ENCODE measurements at places on chromosomes 12 and 14. TPM values are rescaled to one million over a fixed set of nuclear protein-coding genes. Genes with fewer than 3 reads are reported as not detected.
A peak's percentile ranks its signal among the peaks of the same experiment; 100 is the strongest.

- no peak for DNase-seq
- H3K36me3 ChIP-seq: no peaks in the 10 kb centered on the region
- no peaks in the 10 kb centered on the region for H3K27me3 ChIP-seq
- no peak overlapping the region for H3K27ac ChIP-seq
- H3K4me3 ChIP-seq: no peak overlapping the region
- peaks cover 3% of the 10 kb centered on the region for H3K4me1 ChIP-seq
These were observed 1173.0 kb downstream of the VRK1 start for GRCh38 chr14:97970222-97970621.

DNA sequence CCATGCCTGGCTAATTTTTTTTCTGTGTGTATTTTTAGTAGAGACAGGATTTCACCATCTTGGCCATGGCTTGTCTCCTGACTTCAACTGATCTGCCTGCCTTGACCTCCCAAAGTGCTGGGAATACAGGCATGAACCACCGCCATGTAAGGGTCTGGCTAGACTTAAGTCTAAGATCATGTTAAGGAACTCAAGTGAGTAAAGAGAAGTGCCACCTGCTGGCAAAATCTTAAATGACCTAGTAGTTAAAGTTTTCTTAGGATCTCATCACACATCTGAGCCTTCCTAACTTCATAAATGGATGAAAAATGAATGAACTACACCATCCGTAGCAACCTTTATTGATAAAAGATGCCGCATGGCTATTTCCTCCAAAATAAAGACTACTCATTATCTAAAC is 1.7 kb upstream of the C12orf56 start:
- peaks cover 22% of the 10 kb centered on the region for H3K27me3 ChIP-seq
- DNase-seq: no peak
- no peaks in the 10 kb centered on the region for H3K36me3 ChIP-seq
- H3K4me3 ChIP-seq: peak overlapping the region; percentile 29
- H3K4me1 ChIP-seq: peaks cover 12% of the 10 kb centered on the region

LYZ gene
- total RNA-seq: 1.1 TPM

SRSF5 gene
- 288 TPM for total RNA-seq
